ENCODE measurements at places on chromosomes 3 and 15.

- no peak for DNase-seq
These were observed 33.9 kb downstream of the RPN1 start for GRCh38 chr3:128616516-128617269.

GRCh38 chr3:129432036-129432435, 3.6 kb upstream of the EFCAB12 start:
- DNase-seq, result peak; percentile 73

DNA sequence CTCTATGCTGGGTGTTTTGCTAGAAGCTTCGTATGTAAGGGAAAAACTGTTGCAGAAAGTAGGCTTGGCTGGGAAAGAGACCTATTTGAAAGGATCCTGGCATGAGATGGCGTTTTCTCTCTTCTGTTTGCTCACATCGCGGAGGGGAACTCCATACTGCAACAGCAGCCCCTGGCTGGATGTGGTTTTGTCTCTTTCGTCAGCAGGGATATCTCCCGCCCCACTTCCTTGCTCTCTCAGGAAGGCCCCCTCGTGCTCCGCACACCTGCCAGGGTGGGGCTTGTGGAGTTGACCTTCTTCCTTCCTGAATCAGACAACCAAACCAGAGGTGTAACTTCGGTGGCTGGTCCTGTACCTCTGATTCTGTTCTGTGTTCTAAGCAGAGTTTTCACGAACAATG, 26.4 kb upstream of the MYZAP start:
- DNase-seq, result no peak

GRCh38 chr3:177168431-177168830, 28.9 kb downstream of the TBL1XR1 start:
- no peak for DNase-seq

GRCh38 chr15:52464478-52464877, 64.2 kb downstream of the MYO5A start:
- no peak for DNase-seq

DNA sequence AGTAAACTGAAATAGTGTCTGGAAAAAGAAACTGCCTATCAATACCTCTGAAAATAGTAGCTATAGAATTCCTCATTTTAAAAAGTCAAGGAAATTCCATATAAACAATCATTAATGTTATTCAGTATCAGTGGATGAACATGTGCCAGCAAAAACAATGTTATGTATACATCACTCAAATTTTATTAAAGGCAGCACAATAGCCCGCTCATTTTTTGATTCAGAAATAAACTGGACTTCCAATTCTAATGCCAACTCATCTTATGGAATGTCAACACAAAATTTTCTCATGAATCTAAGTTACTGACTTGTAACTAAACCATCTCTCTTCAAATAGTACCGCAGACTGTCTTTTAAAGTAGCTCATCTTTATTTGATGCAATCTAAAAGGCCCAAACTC, 19.0 kb downstream of the THBS1 start:
- DNase-seq, result no peak

DNA sequence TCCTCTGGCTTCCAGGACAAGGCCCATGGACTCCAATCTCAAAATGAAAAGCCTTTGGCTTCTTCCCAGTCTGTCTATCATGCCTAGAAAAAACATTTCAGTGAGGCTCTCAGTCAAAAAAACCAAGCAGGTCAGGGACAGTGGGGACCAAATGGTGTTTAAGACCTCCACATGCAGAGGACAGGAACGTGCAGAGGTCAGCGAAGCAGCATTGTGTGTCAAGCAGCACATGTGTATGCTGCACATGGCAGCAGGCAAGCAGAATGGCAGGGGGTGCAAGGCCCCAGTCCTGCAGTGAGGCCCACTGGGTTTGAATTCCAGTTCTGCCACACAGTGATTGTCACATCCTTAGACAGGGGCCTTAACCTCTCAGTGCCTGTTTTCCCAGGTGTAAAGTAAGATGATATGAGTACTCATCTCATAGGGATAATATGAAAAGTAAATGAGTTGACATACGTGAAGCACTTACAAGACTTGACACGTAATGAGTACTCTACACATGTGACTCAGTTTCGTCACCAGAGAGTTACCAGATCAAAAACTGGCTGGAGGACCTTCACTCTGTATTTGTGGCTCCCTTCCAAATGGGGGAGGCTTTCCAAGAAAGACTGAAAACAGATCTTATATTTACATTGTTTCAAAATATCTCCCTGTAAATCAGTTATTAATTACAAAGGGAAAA, 11.2 kb downstream of the STIMATE start:
- DNase-seq, result no peak

DNA sequence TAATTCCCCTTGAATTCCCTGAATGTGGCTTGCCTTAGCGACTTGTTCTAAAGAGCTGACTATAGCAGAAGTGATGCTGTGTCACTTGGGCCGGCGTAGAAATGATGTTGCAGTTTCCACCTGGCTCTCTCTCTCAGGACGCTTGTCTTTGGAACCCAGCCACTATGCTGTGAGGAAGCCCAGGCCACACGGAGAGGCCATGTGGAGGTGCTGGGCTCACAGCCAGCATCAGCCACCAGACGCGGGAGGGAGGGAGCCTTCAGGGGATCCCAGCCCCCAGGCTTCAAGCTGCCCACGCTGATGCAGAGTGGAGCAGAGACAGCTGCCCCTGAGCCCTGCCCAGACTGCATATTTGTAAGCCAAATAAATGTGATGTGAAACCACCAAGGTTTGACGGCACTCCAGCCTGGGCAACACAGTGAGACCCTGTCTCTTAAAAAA, 18.6 kb downstream of the RNU5B-1 start:
- DNase-seq, result no peak

DNA sequence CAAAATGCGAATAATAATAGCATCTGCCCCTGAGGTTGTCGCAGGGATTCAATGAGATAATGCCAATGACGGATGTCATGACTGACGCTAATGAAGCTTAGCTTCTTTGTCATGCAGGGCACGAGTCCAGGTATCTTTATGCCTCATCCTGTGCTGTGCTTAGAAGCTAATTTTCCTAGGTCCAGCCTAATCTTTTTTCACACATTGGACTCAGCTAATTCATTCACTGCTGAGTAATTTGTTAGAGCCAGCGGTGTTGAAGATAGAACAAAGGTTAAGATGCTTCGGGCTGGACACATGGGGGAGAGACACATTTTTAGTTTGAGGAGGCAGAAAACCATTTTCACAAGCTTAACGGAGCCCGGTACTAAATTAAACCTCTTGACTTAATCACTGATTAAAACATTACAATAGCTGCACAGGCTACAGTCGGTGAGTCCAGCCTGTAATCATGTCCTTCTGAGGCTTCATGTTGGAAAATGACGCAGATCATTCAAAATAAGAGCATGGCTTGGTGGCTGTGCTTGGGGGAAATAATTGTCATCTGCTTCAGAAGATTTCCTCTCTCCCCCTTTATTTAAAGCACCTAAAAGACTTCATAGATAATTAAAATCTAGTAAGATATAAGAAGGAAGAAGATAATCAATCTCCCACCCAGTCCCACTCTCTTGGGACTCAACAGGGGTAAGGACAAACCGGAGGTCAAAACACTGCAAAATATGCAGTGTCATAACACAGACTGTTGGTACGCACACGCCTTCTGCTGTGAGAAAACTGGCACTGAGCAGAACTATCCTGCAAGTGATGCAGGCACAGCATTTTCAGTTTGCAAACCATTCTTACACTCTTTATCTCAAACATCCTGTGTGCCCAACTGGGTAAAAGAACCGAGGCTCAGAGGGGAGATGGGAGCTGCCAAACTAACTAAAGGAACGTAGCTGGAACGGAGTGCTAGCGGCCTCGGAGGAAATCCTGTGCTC, 3.3 kb upstream of the CCDC174 start:
- no peak for DNase-seq

- no peak for DNase-seq
These were observed 75.6 kb downstream of the GPR156 start for GRCh38 chr3:120209425-120209824.

- no peak for DNase-seq
These were observed 152.5 kb upstream of the GPR149 start for GRCh38 chr3:154582501-154582900.

- no peak for DNase-seq
These were observed 75.9 kb downstream of the DGKG start for GRCh38 chr3:186286114-186286513.

DNA sequence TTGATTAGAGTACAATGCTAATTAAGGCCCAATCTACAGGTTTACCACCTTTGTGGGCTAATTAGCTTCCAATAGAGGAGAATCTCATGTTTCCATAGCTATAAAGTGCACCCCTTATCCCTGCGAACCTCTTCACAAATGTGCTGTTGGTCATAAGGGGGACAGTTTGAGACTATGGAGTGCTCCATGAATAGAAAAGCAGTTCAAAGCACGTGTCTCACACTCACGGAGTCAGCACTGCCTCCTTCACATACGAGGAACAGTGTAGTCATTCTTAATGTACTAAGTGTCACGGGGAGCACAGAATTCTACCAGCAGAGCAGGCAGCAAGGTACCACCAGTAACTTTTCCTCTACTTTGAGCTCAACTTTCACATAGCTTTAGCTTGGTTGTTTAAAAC, 62.1 kb downstream of the ETV5 start:
- DNase-seq, result no peak

GRCh38 chr3:15804553-15805095, 6.8 kb upstream of the ANKRD28 start:
- no peak for DNase-seq

DNA sequence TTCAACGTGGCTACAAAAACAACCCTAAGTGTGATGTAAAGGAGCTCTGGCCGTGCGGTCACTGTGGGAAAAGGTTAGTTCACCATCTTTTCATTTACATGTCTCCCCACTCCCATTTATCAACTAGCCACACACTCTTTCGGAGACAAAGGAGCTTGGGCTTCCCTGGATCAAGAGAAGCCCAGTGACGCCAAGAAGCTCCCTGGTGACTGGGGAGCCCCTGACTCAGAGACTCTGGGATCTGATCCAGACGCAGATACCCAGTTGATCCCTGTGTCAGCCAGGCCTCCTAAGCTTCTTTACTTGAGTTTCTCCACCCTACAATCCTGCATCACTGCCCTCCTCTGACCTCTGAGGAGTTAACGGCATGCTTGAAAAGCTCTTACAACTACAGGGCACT, 43.9 kb downstream of the HEG1 start:
- no peak for DNase-seq

DNA sequence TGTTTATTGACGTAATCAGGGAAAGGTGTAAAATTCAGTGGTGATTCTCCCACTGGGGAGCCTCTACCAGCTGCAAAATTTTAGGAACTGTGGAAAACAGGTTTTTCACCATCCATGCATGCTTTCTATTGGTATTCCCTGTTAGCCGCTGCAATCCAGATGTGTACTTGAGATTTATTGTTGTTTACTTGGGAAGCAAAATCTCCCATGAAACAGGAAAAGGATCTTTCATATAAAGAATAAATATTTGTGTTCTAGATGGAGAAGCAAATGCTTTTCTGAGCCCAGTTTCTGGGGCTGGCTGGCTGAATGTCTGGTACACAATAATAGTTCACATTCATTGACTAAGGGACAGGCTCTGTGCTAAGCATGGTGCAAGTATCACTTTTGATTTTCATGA, 144.6 kb upstream of the RASGRP1 start:
- no peak for DNase-seq

DNA sequence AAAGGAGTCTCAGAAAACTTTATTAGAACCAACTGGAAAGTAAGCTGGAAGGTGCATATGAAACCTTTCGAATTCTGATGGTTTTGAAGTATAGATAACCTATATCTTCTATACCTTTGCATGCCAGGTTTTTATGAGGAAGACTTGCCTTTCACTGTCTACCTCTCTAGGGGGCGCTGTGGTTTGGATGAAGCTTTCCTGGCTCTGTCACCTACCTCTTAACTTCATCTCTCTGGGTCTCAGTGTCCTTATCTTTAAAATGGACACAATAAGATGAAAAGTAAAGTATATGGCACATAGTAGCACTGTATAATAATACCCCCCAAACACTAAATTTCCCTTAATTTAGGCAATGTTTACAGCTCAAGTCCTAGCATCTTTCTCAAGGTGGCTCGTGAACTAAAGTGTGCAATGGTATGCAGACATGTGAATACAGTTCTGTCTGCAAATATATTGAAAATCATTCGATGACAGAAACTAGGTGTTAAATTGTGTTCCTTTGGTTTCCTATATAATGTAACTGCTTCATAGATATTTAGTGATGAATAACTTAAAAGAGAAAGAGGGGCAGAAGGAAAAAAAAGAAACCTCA, 314.3 kb downstream of the CHST2 start:
- DNase-seq, result no peak

DNA sequence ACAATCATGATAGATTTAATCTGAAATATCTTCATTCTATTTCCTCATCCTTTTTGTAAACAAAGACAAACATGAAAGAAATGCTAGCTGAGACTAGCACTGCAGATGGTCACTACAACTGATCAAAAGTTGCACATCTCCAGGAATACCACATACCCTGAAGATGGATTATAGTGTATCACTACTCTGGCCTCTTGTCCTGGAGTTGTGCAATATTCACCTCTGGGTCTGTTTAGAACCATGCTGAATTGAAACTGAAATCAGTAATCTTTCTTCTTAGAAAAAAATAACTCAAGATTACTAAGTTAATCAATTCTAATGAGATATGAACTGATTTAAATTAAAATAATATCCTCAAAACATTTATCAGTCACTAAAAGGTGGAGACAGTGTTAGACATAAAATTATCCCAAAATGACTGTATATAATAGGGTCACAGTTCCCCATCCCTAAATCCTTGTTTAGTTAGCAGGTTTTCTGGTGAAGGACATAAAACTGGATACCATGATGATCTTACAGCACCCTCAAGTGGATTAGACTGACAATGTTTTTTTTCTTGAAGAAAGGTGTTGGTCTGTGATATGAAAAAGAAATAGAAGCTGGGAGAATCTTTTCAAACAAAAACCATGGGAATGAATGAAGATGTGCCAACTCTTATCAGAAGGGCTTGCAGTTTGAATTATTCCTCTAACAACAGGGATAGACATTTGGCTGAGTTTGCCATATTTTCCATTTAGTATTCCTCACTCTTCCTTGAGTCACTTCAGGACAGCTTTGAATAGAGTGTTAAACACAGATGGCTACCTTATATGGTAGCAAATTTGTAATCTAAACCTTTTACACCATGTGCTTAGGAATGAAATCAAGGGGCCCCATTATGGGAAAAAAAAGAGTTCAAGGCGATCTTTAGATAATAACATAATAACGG, 7.1 kb upstream of the TTC14 start:
- DNase-seq, result no peak

GRCh38 chr15:92676561-92676960, 21.0 kb upstream of the FAM174B start:
- no peak for DNase-seq

- peak; percentile 42 for DNase-seq
These were observed 36.9 kb downstream of the DNASE1L3 start for GRCh38 chr3:58173669-58174398.

DNA sequence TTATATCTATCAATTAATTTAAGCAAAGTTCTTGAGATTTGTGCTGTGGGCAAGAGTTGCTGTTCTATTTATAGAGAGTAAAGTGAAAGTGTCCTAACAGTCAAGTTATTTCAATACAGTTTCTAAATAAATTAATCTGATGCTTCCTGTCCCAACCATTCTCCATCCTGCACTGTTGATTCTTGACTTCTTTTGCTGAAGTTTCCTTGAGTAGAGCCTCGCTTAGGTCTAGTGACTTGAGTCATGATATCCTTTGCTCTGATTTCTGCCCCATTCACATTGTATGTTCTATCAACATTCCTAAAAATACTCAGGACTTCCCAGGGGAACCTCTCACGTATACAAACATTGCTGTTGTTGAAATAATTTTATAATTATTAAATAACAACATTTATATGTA, 498.4 kb upstream of the ALCAM start:
- DNase-seq, result no peak

- no peak for DNase-seq
These were observed 280.8 kb downstream of the RBMS3 start for GRCh38 chr3:29561651-29562149.

GRCh38 chr3:163056874-163057497, 1560.4 kb downstream of the OTOL1 start:
- DNase-seq, result no peak
